Activated CD4-positive, alpha-beta T cell treated with anti-CD3 and anti-CD28 coated beads, Interleukin-2, amount 50 U/mL, for 24 hours (primary cell): ENCODE measurements at places on chromosomes 1 and 21.

- no peak for DNase-seq
Observed at GRCh38 chr1:90902672-90903071, 119.2 kb downstream of the ZNF644 start.

DNA sequence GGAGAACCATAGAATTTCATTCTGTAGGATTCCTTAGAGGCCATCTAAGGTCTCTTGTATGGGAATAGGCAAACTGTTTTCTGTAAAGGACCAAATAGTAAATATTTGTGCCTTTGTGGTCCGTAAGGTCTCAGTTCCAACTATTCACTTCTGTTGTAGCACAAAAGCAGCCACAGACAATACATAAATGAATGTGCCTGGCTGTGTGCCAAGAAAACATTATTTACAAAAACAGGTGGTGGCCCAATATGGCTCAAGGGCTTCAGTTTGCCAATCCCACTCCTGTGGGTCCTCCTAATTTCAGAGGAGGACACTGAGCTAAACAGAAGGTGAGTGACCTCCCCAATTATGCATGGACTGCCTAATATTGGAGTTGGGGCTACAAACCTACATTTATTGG lies 67.6 kb upstream of the EDEM3 start:
- DNase-seq: no peak

DNA sequence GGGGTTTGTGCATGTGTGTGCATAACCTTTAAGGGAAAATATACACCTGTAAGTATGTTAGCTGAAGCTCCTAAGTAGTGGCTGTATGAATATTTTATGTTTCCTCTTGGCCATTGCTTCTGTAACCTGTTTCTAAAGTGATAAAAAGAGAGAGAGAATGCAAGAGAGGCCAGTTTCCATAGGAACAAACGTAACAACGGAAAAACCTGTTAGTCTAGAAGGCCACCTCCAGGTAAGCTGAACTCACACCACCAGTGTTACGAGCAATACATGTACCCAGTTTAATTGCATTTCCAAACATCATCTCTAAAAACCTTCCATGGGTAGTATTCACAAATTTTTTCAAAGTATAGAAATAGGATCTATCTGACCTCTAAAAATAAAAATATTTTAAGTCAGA lies 63.1 kb downstream of the PLPPR4 start:
- DNase-seq: no peak

DNA sequence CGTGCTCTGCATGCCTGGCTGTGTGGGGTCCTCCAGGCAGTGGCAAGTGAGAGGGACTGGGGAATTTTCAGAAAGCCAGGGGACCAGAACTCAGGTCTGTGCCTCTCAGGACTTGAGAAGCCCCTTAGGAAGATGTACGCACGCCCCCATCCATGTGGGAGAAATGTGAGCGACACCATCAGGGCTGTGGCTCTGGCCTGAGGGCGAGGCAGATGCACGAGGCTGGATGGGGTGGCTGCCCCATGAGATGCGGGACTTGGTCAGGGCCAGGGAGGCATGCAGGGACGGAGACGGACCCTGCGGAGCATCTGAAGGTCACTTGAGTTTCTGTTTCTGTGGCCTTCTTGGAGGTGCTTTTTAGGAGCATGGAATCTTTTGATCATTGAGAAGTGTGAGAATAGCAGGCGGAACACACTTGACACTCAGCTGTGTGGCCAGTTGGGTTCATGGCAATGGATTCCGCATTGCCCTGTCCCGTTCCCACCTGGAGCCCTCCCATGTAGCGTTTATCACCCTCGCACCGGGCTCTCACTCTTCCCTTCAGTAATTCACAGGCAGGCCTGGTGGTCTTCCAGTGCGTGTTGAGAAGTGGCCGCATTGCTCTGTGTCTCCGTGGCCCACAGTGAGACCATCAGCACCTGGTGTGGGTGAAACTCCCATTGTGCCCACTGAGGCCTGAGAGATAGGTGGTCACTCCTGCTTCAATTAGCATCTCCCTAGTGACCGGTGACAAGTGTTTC lies 30.7 kb upstream of the ACTRT2 start:
- no peak for DNase-seq

- DNase-seq: no peak
Observed at GRCh38 chr1:38919130-38919529, 22.5 kb downstream of the RHBDL2 start.
